GF-D8 (cell line): ENCODE measurements at places on chromosomes 2 and 18.

GRCh38 chr2:98709535-98709934 lies 21.4 kb downstream of the MGAT4A start:
- DNase-seq, result no peak

- no peak for DNase-seq
These were observed 175.1 kb upstream of the ID2 start for GRCh38 chr2:8506746-8507145.

- DNase-seq, result no peak
These were observed 416.4 kb downstream of the CMPK2 start for GRCh38 chr2:6449343-6449742.

DNA sequence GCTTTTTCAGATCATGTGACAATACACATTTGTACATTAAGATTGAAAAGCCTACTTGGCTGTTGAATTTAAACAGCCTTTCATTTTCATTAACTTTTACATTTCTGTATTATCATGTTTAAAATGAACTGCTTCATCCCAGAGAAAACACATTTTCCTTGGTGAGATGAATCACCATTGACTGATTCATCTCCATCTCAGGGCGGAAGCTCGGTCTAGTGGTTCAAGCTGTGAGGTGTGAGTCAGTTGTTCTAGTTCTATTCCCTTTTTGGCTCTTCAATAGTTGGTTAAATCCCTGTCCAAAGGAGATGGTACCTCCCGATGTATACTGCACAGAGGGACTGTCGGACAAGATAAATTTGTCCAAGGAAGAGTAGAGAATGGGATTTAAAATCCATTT lies 189.7 kb downstream of the ADCYAP1 start:
- no peak for DNase-seq

- DNase-seq, result no peak
These were observed 19.6 kb upstream of the SULT1C3 start for GRCh38 chr2:108220191-108220590.

- no peak for DNase-seq
These were observed 986.3 kb upstream of the CELF4 start for GRCh38 chr18:38551881-38552280.

- no peak for DNase-seq
These were observed 13.5 kb upstream of the CSRNP3 start for GRCh38 chr2:165456027-165456426.
